Pulmonary artery endothelial cell (primary cell): ENCODE measurements at places on chromosomes 1 and 21.

- peak; percentile 11 for DNase-seq
These were observed 13.1 kb downstream of the MAP1LC3C start for GRCh38 chr1:241985787-241986186.

DNA sequence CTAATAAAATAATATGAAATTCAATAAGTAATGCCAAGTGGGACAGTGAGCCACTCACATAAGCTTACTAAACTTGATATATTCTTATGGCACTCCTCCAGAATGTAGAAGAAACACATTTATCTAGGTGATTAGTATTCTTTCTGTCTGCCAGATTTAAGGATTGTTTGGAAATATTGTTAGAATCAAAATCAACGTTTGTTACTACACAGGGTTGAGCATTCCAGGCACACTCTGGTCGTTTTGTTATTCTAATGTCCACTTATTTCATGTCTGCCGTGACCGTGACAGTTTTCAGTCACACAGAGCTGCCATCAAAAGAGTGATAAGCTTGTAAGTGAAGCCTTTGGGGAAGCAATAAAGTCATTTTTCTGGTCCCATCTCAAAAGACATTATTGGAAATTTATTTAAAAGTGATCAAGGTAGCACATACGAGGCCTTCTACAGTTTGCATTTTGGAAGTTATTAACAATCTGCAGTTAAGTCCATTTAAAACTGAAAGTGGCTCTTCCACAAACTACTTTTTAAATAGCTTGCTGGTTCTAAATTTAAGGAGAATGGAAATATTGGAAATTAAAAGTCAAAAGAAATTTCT is 38.0 kb downstream of the NFIA start:
- DNase-seq, result no peak

DNA sequence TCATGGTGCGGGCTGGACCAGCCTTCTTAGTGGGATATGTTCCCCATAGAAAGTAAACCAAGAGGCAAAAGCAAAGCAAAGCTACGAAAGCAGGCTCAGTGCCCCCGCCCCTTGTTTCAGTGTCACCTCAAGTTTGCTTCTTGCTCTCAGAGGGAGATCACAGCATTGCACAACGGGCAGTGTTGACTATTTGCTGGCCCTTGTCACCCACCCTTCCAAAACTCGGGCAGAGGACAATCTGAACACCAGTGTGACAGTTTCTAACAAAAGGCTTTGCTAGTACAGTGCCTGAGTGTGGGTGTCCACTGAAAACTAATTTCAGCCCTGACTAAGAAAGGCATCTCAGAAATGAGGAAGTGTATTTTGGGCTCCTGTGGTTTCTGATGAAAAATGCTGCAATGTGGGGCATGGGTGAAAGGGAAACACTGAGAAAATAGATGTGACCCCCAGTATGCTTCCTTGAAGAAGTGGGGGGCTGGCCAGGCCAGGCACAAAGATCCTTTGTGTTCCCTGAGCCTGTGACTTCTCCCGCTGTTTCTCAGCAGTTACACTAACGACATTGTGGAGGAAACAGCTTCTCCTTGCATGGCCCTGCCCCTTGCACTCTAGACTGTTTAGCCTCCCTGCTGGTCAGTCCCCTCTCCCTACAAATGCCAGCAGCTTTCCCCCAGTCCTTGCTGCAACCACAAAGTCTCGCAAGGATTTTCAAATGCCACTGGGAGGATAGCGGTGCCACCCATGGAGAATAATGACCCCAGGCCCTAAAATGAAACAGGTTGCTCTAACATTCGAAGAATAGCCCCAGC is 33.3 kb upstream of the KCNE1 start:
- DNase-seq, result no peak

- no peak for DNase-seq
These were observed 1.7 kb downstream of the PITHD1 start for GRCh38 chr1:23779826-23780371.

GRCh38 chr1:234408757-234409156 is 35.5 kb downstream of the COA6 start:
- DNase-seq, result no peak

DNA sequence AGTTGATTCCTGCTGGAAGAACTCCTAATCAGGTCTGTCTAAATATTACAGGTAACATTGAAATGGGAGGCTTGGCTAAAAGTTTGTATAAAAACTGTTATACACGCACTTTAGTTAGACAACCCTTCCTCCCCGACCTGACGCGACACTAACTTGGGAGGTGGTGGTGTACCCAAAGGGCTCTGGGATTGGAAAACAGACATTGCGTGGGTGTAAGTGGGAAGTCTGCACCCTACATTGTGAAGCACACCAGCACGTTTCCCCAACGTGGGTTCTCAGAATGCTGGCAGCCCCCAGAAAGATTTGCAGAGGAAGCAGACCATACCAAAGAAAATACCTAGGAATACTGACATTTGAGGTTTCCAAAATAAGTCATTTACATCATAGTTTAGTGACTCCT is 16.8 kb downstream of the OR2T11 start:
- no peak for DNase-seq

DNA sequence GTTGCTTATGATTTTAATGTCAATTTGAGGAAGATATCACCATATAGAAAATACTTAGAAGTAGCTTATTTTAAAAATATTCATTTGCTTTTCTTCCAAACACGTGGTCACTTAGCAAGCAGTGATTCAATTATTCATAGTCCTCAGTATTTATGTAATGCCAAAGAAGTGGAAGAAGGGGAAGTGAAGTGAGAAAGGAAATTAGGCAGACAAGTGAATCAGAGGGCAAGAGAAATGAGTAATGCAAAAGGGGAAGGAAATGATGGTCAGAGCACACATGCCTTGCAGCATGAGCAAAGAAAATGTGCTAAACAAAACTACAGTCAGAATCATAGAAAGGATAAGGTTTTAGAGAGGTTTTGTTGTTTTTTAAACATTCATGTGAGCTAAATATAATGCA is 31.8 kb downstream of the SDCCAG8 start:
- DNase-seq, result peak; percentile 91

GRCh38 chr1:151085953-151086559 is 15.5 kb downstream of the GABPB2 start:
- no peak for DNase-seq

GRCh38 chr1:10556430-10557005 is 81.8 kb downstream of the PEX14 start:
- no peak for DNase-seq

GRCh38 chr1:92933459-92933858 is 27.8 kb downstream of the DIPK1A start:
- no peak for DNase-seq

GRCh38 chr1:111227434-111227833 is at the start of gene CHI3L2:
Gene CHI3L2, plus strand, starts transcription at chr1:111227713. Its CDS starts 17 bp downstream, at chr1:111227730.
- no peak for DNase-seq
